ENCODE measurements at places on chromosomes 16 and 17. TPM values are rescaled to one million over a fixed set of nuclear protein-coding genes. Genes with fewer than 3 reads are reported as not detected.

GRCh38 chr17:47686276-47686635 lies 7.7 kb upstream of the TBKBP1 start:
- peaks cover 7% of the 10 kb centered on the region for H3K4me1 ChIP-seq
- no peaks in the 10 kb centered on the region for H3K27me3 ChIP-seq
- no peak overlapping the region for H3K27ac ChIP-seq
- DNase-seq = no peak
- no peak overlapping the region for H3K4me3 ChIP-seq
- H3K36me3 ChIP-seq = peaks cover 24% of the 10 kb centered on the region

- peak; percentile 99 for DNase-seq
- H3K36me3 ChIP-seq = peaks cover 5% of the 10 kb centered on the region
- peak overlapping the region; percentile 77 for H3K27ac ChIP-seq
- peaks cover 7% of the 10 kb centered on the region for H3K27me3 ChIP-seq
- peak overlapping the region; percentile 91 for H3K4me3 ChIP-seq
Measured at GRCh38 chr16:14285513-14286367, 214.6 kb downstream of the MRTFB start.

RHBDL3 gene
- 4.4 TPM for total RNA-seq

HS3ST2 gene
- 0.12 TPM for total RNA-seq

DNA sequence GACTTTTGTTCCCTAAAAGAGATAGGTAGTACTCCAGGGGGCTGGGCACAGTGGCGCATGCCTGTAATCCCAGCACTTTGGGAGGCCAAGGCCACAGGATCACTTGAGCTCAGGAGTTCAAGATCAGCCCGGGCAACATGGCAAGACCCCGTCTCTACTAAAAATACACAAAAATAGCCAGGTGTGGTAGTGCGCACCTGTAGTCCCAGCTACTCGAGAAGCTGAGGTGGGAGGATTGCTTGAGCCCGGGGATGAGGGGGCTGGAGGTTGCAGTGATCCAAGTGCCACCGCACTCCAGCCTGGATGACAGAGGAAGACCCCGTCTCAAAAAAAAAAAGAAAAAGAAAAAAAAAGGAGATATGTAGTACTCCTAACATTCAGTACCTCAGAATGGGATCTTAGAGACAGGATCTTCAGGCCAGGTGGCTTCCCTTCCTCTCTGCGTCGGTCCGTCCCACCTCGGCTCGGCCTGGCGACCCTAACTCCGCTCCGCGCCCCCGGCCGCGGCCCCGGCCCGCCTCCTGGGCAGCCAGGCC lies 89.6 kb downstream of the CDC27 start:
- peak overlapping the region; percentile 84 for H3K4me3 ChIP-seq
- no peaks in the 10 kb centered on the region for H3K27me3 ChIP-seq
- H3K36me3 ChIP-seq = peaks cover 4% of the 10 kb centered on the region
- no peak overlapping the region for H3K27ac ChIP-seq

All from type B pancreatic cell (in vitro differentiated cells).